ENCODE measurements at places on chromosomes 7 and 10.
A peak's percentile ranks its signal among the peaks of the same experiment; 100 is the strongest.

- no peak for DNase-seq
Observed at GRCh38 chr10:44206127-44206818, 178.6 kb downstream of the CXCL12 start.

DNA sequence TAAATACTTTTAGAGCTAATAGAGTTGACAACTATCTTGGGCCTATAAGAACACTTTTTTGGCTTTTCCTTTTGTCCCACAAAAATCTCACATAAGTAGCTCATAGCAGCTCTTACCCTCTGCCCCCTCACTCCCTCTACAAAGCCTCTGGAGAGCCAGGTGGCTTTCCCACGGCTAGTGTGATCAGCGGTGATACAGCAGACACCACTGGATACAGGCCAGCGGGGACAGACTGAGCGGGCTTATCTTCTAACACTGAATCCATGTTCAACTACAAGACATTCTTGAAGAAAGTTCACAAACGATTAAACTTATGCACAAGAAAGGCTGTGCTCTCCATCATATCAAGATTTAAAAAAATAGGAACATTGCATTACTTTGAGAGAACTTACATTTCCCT, 377.2 kb downstream of the PARD3 start:
- DNase-seq: no peak

GRCh38 chr10:77290528-77291155, 347.0 kb downstream of the KCNMA1 start:
- DNase-seq: peak; percentile 99

- DNase-seq: peak; percentile 16
Observed at GRCh38 chr7:50792342-50793119, 9.8 kb upstream of the GRB10 start.

DNA sequence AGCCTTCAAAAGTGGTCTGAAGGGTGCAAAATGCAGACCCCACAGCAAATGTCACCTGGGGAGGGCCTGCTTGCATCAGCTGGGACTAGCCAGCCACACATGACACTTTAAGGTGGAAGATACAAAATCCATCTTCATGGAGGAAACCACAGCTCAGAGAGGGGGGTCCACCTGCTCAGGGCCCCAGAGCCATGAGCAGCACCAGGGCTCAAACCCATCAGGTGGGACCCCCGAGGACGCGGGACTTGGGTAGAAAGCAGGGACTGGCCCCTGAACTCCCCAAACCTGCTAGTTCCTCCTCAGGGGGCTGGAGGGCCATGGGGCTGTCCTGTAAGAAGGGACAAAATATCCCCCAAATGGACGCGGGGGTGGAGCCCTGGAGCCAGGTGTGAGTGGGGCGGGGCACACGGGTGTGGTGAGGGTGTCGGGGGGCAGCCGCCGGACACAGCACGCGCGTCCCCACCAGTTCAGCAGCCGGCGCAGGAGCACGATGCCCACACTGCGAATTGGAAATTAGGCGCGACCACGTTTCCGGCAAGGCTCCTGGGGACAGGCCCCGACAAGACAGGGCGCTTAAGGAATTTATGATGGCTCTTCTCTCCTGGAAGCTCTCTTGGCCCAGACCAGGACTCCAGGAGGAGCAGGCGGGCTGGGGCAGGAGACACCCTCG, 8.0 kb downstream of the PDGFA start:
- DNase-seq: no peak

- DNase-seq: no peak
Observed at GRCh38 chr10:132693676-132694075, 92.3 kb downstream of the NKX6-2 start.

GRCh38 chr7:71504697-71505441, 372.9 kb downstream of the GALNT17 start:
- DNase-seq: no peak

- DNase-seq: no peak
Observed at GRCh38 chr7:64581926-64582894, 19.3 kb upstream of the ZNF680 start.

- DNase-seq: no peak
Observed at GRCh38 chr10:12503311-12503710, 154.0 kb downstream of the CAMK1D start.

GRCh38 chr10:107873007-107873406, 708.5 kb upstream of the SORCS1 start:
- DNase-seq: no peak

DNA sequence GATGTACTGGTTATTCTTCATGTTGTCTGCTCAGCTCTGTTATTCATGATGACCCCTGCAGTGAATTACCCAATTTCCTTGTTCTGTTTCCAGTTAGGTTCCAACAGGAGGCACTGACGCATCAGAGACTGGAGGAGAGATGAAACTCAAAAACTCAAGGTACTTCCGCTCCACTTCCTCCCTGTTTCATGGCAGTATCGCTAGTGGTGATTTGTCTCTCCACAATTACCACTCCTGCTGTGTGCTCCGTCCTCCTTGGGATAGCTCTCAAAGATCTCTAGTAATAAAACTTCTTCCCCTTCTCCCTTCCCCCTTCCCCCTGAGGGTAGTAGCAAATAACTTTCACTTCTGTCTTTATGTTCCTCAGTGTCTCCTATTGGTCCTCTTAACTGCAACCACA, 107.4 kb upstream of the ABCB5 start:
- DNase-seq: peak; percentile 6

- DNase-seq: peak; percentile 44
Observed at GRCh38 chr7:47337531-47337930, 244.4 kb downstream of the TNS3 start.
